EL (cell line): ENCODE measurements at places on chromosomes 16 and 17.

- no peak for DNase-seq
These were observed 65.8 kb downstream of the RMI2 start for GRCh38 chr16:11411059-11411550.

DNA sequence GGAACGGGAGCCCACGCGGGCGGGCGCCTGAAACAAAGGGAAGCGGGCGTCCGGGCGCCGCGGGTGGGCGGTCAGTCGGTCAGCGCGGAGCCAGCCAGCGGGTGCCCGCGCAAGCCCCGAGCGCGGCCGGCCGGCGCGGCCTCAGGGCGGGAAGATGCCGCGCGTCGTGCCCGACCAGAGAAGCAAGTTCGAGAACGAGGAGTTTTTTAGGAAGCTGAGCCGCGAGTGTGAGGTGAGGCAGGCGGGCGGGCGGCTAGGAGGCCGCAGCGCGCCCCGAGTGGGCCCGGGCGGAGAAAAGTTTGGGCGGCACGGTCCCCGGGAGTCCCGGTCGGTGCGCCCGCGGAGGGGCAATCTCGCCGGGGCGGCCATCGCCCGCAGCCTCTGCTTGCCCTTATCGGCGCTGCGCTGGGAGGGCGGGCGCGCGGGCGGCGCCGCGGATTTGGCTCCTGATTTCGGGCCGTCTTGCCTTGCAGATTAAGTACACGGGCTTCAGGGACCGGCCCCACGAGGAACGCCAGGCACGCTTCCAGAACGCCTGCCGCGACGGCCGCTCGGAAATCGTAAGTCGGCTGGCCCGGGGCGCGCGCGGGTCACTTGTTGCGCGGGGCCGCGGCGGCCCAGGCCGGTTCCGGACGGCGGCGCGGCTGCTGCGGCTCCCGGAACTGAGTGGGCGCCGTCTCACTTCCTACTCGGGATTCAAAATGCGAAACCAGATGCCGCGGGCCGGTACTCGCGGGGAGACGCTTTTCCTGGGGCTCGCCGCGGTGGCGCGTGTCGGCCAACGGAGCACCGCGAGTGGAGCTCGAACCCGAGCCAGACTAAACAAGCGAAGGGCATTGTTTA is 526 bp downstream of the CBFB start:
- peak; percentile 58 for DNase-seq

DNA sequence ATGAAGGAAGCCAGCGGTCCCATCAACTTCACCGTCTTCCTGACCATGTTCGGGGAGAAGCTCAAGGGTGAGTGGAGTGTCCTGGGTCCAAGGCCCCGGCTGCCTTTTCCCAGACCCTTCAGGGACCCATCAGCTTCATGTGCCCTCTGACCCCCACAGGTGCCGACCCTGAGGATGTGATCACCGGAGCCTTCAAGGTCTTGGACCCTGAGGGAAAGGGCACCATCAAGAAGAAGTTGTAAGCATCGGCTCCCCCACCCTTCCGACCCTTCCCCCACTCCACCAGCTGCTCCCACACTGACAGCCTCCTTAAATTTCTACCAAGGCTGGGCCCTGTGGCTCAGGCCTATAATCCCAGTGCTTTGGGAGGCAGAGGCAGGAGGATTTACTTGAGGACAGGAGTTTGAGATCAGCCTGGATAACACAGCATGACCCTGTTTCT is 1.9 kb downstream of the MYL11 start:
- DNase-seq = no peak

- DNase-seq = no peak
These were observed 7.5 kb downstream of the SLC6A4 start for GRCh38 chr17:30228011-30228410.

DNA sequence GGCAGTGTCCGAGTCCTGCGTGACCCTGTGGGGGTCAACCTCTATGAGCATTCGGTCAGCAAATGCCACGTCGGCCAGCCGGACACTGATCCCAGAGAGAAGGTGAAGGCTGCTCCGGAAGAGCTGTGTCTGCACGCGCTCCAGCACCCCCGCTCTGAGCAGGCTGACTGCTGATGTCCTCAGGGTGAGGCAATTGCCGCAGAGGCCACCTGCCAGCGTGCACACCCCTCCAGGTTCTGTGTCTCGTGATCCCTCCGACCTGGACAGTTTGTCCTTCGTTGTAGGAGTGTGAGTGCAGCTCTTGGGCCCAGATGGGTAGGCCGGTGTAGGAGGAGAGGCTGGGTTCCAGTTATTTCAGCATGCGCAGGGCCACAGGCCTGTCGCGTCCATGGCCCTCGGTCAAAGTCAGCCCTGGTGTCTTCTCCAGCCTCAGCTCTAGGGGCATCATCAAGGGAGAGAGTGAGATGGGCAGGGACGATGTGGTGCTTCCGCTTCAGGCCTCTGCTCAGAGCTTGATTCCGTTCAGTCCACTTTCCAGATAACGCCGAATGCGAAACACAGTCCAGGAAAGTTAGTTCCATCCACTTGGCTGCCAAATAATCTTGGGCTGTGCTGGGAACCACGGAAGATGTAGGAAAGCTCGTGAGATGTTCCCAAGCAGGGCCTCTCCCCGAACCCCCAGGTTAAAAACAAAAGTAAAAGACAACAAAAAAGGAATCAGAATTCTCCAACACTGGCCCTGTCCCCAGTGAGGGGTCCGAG is 15.1 kb upstream of the NCBP3 start:
- no peak for DNase-seq

- DNase-seq = no peak
These were observed 27.8 kb downstream of the ADAM11 start for GRCh38 chr17:44786551-44787081.

DNA sequence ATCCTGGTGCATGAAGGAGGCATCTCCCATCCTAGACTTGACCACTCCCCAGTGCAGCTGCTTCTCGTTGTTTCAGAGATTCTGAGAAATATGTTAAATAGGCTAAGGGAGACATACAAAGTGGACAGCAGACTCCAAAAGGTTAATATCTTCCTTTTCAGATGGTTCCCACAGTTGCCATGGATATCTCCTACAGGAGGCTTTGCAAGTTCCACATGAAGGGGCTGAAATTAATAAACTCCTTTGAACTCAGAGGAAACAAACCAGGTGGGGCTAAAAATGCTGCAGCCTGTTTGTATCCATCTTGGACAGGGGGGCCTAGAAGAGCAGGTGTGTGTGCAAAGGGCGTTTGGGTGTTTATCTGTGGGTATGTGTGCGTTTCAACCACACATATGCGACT is 257.4 kb upstream of the XYLT1 start:
- DNase-seq = no peak

GRCh38 chr16:75340741-75341491 is 89.5 kb upstream of the BCAR1 start:
- DNase-seq = peak; percentile 82

DNA sequence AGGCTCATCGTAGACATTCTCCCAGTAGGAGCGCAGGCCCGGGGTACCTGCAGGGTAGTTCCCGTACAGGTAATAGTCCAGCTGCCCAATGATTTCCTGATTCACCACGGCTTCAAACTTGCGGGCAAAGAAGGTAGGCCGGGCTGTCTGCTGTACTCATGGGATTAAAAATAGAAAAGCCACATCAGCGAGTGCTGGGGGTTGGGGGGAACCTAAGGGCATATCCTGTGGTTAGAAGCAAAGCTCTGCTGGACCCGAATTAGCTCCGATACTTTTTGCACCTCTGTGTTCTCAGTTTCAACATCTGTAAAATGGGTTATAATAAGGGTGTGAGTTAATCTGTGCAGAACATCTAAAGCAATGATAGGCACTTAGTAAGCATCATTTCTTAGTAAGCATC is 336.2 kb downstream of the XYLT1 start:
- no peak for DNase-seq

GRCh38 chr17:36856222-36856621 is 81.1 kb upstream of the LHX1 start:
- DNase-seq = no peak

DNA sequence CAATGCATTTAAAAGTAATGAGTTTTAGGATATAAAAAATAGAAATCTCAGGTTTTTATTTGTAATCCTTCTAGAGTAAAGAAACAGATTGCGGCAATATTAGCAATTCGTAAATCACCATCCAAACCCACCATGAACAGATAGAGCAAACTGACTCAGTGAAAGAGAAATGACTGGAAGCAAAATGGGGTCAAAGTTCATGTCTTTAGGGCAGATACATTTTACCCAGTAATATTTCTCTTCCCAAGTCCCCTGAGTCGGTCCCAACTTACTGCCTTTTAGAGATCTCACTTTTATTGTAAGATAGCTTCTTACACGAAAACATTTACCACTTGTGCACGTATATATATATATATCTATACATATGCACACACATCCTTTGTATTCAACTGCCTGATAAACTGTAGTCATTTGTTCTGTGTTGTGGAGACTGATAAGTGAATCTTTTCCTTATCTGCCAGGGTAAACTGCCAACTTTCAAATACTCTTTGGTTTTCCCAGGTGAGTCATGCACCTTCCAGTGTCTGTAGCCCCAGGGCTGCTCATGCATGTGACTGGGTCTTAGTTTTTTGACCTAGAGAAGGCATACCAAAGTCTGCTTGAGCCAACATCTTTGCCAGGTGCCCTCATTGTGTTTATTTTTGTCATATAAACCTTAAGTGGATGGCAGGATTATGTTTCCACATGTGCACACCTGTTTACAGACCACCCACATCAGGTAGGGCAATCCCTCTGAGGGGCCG is 7.8 kb upstream of the IRF8 start:
- peak; percentile 34 for DNase-seq

GRCh38 chr16:70395345-70395901 is 43.5 kb downstream of the ST3GAL2 start:
- DNase-seq = peak; percentile 57

DNA sequence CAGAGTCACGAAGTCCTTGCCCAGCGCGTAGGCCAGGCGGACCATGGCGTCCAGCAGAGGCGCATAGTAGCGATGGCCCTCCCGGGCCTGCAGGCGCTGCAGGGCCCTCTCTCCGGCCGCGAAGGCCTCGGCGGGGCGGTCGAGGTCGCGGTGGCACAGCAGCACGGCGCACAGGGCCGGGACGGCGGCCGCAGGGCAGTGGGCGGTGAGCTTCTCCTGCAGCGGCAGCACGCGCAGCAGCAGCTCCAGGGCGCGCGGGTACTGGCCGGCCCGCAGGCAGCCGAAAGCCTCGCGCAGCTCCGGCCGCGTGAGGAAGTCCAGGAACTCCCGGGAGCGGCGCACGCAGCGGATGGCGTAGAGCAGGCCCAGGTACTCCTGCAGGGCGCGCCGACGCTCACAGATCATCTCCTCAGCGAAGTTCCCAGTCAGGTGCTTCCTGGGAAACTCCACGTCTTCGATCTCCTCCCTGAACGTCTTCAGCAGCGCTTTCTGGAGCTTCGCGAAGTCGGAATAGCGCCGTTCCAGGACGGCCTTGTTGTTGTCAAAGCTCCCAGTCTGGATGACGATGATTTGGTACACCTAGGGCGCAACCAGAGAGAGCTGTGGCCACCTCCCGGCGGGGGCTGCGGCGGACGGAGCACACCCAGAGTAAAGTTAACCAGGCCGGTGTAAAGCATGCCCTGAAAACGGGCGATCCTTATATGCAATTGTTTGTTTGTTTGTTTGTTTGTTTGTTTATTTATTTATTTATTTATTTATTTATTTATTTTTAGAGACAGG is 7.4 kb downstream of the SNX20 start:
- no peak for DNase-seq

DNA sequence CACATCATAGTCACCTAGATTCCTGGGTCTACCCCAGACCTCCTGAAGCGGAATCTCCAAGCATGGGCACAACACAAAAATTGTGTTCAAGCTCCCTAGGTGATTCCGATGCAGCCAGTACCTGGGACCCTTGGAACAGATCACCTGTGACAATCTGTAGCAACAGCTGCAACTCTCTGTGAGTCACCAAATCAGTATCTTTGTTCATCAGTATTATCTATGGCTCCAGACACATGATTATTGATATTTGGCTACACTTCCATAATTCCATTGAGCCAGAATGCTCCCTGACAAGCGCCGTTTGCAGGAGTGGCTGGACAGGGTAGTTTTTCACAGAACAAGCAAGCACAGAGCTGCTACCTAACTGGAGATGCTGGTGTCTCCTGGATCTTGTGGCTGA is 16.2 kb downstream of the SLC6A4 start:
- DNase-seq = no peak

- no peak for DNase-seq
These were observed 32.5 kb downstream of the CD300LF start for GRCh38 chr17:74680213-74680612.

- no peak for DNase-seq
These were observed 10.9 kb downstream of the DNAAF8 start for GRCh38 chr16:4745274-4745569.
